Kidney epithelial cell (primary cell): ENCODE measurements at places on chromosomes 16 and 17. TPM values are rescaled to one million over a fixed set of nuclear protein-coding genes. Genes with fewer than 3 reads are reported as not detected.

TEX14 gene
- 0.04 and 0.07 TPM in 2 replicates for total RNA-seq

DNA sequence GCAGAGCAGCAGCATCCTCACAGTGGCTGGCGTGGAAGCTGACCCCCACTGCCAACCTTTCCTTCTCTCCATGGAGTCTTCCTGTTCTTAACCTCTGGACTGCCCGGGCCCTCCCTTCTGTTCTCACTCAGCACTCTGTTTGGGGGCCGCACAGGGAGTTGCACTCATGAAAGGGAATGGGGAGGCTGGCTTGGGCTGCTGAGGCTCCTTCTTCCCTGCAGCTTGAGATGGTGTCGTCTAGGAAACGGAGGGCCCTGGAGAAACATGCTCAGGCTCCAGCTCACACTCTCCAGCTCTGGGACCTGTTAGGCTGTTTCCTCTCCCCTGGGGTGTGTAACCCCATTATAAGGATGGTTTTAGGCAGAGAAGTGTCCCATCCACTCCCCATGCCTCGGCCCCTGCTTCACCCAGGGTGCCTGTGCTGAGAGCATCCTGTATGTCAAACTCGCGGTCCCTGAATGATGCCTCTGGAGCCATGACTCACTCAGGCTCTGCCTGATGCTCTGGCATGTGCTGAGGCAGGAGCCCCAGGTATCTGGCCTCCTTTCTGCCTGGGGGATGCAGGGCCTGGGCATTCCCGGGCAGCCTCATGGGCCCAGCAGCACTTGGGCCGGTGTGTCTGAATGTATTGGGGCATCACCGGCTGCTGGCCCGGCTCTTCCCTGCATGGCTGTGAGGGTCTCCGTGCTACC, 18.9 kb downstream of the TMEM94 start:
- DNase-seq = no peak

- no peak for DNase-seq
These were observed at the start of gene C16orf54 for GRCh38 chr16:29745853-29746345. C16orf54 (minus strand) TSS chr16:29745990; CDS start chr16:29744951, 1,039 bp downstream.

GRCh38 chr17:5281814-5282641, at the start of gene RABEP1:
RABEP1 (plus strand) TSS chr17:5282284; CDS start chr17:5282487, 203 bp downstream.
- no peak for DNase-seq

CXCL16 gene
- 96.1 and 106 TPM in 2 replicates for total RNA-seq

KRT40 gene
- not detected in 2 replicates for total RNA-seq

- DNase-seq = no peak
These were observed 630 bp upstream of the HOXB2 start for GRCh38 chr17:48545539-48545938.

DNA sequence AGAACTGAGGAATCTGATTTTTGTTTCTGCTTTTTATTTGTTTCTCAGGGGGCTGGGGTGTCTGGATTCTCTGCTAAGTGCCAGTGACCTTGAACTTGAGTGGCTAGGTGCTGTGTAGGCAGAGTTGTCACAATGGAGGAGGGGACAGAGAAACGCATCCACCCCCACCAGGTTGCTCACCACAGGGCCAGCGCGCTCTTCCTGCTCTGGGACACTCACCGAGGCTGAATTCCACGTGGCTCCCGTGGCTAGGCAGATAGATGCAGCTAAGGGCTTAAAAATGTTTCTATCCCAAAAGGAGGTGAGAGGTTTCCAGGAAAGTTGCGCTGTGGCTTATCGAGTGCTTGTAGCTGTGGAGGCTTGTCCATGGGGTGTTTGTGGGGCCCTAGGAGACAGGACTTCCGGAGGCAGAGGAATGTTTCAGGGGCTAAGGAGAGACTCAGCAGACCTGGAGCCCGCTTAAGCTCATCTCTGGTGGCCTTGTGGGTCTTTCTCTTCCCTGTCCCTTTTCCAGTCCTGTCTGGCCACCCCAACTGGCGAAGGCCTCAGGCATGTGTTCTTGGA, 36.8 kb downstream of the ADCY7 start:
- no peak for DNase-seq

DNA sequence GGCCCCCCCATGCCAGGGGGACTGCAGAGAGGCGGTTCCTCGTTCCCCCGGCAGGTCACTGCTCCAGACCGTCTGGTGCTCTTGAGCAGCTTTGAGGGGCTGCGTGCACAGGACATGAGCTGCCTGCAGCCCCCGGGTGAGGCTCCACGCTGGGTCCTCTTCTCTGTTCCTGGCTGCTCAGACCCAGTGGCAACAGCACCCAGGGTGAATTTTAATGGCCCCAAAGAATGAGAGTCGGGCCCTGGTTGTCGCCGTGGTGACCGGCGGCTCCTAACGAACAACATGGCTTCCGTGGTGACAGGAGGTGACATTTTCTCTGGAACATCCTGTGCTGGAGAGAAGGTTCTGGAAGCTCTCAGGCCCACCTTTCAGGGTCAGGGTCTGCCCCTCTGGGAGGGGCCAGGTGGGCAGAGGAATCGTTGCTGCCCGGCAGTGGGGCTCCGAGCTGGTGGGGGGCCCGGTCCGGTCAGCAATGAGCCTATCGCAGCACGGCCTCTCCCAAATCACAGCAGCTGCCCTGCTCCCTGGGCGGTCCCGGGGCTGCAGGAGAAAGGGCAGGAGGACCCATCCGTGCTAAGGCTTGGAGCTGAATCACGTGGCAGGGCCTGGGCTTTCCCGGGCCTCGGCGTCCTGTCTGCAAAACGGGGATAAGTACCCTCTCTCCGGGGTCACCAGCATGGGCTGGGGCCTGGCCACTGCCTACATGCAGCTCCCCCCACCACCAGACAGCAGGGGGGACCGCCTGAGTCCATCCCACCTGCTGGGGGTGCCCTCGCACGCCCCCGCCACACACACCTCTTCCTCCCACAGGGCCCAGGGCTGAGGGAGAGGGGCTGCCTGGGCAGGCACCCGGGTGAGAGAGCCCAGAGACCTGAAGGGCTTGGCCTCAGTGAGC, 3.4 kb upstream of the C1QTNF8 start:
- DNase-seq = no peak

GRCh38 chr17:80260791-80261158, at the start of gene RNF213:
RNF213 (plus strand) TSS chr17:80260852; CDS start chr17:80263682, 2,830 bp downstream.
- no peak for DNase-seq

- DNase-seq = no peak
These were observed 188.8 kb downstream of the PRKCA start for GRCh38 chr17:66491213-66491612.

GRCh38 chr17:75371339-75371738, 34.1 kb downstream of the GRB2 start:
- no peak for DNase-seq

GNAO1 gene
- total RNA-seq = 2.7 and 5.7 TPM in 2 replicates

- no peak for DNase-seq
These were observed 152.2 kb downstream of the SNX11 start for GRCh38 chr17:48259694-48260291.

GRCh38 chr16:51636920-51637769, 486.1 kb upstream of the SALL1 start:
- no peak for DNase-seq

ACADVL gene
- 219 and 344 TPM in 2 replicates for total RNA-seq

DNA sequence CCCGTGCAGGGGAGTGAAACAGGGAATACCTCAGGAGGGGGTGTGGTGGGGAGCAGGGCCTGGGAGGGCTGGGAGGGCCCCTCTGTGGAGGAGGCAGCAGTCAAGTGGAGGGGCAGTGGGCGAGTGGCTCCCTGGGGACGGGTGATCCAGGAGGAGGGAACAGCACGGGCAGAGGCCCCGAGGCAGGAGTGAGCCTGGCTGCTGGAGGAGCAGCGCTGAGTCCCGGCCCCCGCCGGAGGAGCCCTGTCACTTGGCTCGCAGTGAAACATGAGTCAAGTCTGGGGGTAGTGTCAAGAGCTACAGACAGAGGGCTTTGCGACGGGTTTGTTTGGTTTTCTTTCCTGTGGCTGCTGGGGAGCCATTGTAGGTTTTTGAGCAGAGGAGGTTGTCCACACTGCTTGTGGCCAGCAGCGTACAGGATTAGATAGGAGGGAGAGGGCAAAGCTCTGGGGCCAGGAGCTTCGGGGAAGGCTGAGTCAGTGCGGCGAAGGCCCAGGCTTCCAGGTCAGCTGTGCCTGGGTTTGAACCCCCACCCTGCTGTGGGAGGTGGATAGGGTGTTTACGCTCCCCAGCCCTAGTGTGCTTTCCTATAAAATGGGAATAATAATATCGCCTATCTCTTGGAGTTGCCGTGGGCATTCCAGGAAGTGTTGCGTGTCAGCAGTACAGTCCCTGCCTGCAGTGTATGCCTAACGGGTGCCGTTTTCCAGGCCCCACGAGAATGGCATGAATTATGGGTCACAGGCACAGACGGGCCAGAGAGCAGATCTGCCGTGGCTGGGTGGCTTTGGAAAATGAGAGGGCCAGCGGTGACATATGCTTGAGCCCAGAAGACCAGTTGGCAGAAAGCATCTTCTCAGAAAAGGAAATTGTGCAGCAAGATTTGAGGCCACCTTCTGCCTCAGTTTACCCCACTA, 115.9 kb upstream of the CIBAR2 start:
- no peak for DNase-seq

DNA sequence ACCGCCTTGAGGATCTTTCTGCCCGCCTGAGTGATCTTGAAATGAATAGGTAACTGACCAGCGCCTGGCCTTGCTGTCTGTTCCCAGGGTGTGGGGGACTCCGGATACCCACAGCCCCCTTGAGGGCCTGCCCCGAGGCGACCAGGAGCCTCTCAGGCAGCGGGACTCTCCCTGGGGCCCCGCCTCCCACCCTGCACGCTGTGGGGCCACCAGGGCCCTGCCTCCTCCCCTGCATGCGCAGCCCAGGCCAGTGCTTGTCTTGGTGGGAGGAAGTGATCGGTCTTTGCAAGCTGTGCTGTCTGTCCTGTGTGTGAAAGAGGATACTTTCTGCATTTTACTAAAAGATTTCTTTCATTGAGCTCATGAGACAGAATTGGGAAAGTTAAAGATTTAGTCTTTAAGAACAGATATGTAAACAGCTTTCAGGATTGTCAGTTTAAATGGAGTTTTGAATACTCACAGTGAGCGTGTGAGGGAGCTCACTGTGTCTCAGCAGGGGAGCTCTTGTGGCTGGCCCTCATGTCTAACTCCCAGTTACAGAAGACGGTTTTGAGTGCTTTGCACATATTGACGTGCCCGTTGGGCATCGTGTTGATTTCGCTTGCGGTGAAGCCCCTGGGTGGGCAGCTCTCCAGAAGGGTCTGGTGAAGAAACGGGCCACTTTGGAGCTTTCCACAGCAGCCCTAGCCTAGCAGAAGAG, 36.1 kb upstream of the CAPN15 start:
- no peak for DNase-seq

PAQR4 gene
- total RNA-seq = 14.2 and 15.2 TPM in 2 replicates

GRCh38 chr17:8894673-8895578, 27.5 kb upstream of the PIK3R6 start:
- no peak for DNase-seq

- no peak for DNase-seq
These were observed 33.2 kb upstream of the ABCC11 start for GRCh38 chr16:48280546-48280945.

DNA sequence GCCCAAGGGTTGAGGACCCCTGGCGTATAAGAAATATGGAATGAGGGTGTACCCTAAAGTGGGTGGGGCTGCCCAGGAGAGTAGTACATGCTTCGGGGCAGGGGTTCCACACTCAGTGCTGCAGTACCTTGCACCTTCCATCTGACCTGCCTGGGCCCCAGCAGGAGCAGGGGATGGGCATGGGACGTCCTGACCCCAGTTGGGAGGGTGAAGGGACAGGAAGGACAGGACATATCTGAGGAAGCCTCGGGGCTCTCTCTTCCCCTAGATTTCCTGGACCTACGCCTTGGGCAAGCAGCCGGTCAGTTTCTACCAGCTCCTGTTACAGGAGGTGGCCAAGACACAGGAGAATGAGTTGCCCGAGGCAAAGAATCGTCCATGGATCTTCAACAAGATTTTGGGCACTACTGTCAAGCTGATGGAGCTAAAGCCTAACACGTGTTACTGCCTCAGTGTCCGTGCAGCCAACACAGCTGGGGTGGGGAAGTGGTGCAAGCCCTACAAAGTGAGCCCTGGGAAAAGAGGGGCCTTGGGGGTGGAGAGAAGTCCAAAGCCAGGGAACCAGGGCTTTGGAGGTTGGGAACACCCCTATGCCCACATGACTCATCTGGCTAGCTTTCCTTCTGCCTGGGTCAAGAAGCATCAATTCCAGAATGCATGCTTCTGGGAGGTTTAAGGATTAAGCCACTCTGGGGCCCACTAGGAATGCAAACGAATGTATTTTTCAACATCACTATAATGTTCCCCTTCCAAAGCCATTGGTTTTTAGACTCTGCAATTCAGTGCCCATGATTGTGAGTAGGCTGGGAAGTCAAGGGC, 7.9 kb downstream of the FNDC8 start:
- DNase-seq = no peak

DNA sequence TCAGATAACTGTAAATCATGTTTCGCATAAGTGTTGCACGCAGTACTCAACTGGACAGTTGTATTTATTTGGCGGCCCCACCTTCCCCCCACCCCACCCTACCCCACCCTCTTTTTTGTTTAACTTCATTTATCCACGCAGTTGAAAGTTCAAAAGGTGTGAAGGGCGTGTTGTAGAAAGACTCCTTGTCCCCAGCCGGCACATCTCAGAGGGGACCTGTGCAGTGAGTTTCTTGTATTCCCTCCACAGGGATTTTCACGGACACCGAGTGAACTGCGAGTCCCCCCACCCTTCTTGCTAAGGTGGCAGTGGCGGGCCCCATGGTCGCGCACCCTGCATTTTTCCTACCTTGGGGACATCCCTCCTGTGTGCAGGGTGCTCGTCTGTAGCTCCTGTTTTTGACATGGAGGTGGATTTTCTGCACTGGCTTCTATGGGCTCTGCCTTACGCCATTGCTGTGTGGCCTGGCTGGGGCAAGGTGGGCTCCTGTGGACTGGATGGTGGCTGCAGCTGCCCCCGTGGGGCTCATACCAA, 36.2 kb downstream of the ADCY7 start:
- no peak for DNase-seq

IL34 gene
- 0.25 and 0.82 TPM in 2 replicates for total RNA-seq

GRCh38 chr16:7271486-7271885, 61.2 kb upstream of the RBFOX1 start:
- no peak for DNase-seq

DNA sequence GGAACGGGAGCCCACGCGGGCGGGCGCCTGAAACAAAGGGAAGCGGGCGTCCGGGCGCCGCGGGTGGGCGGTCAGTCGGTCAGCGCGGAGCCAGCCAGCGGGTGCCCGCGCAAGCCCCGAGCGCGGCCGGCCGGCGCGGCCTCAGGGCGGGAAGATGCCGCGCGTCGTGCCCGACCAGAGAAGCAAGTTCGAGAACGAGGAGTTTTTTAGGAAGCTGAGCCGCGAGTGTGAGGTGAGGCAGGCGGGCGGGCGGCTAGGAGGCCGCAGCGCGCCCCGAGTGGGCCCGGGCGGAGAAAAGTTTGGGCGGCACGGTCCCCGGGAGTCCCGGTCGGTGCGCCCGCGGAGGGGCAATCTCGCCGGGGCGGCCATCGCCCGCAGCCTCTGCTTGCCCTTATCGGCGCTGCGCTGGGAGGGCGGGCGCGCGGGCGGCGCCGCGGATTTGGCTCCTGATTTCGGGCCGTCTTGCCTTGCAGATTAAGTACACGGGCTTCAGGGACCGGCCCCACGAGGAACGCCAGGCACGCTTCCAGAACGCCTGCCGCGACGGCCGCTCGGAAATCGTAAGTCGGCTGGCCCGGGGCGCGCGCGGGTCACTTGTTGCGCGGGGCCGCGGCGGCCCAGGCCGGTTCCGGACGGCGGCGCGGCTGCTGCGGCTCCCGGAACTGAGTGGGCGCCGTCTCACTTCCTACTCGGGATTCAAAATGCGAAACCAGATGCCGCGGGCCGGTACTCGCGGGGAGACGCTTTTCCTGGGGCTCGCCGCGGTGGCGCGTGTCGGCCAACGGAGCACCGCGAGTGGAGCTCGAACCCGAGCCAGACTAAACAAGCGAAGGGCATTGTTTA, 526 bp downstream of the CBFB start:
- DNase-seq = no peak

ADAD2 gene
- total RNA-seq = not detected in 2 replicates

KRTAP4-1 gene
- not detected in 2 replicates for total RNA-seq

ARL17B gene
- total RNA-seq = 2.1 and 3.8 TPM in 2 replicates

HIGD1B gene
- not detected in 2 replicates for total RNA-seq

ZSCAN10 gene
- total RNA-seq = not detected in 2 replicates

BPTF gene
- 41.3 and 48.5 TPM in 2 replicates for total RNA-seq
